Substantia nigra (tissue), 51 donors: ENCODE measurements at places on chromosomes 16 and 17.

DNA sequence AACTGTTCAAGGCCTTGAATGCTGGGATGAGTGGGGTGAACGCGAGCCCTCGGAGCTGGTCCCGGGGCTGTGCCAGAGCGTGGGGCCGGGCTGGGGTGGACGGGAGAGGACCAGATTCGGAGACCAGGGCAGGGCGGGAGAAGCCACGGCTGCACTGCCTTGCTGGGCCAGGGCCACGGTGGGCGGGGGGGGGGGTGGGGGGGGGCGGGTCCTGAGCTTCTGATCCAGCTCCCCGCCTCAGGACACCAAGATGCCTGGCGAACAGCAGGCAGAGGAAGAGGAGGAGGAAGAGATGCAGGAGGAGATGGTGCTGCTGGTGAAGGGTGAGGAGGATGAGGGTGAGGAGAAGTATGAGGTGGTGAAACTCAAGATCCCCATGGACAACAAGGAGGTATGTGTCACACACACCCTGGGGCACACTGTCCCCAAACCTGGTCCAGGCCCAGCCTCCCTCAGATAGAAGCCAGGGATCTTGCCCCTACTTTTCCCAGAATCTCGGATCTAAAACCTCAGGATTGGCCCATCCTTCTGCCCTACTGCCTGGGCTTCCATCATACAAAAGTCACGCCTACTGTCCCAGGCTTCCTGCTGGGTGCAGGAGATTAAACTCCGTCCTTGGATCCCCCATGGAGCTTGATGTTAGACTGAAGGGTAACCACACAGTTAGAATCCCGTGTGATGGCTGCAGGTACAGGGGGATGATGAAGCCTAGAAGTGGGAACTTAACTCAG is 563 bp downstream of the ZNF771 start:
- DNase-seq, result no peak

- no peak for DNase-seq
Measured at GRCh38 chr17:11082559-11082958, 158.5 kb upstream of the SHISA6 start.

DNA sequence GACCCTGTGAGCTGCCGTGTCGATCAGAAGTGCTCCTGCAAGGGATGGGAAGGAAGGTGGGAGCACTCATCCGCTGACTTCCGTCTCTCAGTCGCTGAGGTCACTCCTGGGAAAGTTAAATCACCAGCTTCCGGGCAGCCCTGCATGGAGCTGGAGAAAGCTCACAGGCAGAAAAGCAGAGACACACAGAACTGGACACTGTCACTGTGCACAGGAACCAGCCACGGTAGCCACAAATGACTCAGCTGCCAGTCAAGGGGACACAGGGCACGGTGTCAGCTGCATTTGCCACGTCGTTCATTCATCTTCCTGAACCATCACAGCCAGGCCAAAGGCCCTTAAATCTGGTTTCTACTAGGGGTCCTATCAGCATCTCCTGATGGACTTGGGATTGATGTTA is 226.4 kb upstream of the PSMD7 start:
- no peak for DNase-seq

DNA sequence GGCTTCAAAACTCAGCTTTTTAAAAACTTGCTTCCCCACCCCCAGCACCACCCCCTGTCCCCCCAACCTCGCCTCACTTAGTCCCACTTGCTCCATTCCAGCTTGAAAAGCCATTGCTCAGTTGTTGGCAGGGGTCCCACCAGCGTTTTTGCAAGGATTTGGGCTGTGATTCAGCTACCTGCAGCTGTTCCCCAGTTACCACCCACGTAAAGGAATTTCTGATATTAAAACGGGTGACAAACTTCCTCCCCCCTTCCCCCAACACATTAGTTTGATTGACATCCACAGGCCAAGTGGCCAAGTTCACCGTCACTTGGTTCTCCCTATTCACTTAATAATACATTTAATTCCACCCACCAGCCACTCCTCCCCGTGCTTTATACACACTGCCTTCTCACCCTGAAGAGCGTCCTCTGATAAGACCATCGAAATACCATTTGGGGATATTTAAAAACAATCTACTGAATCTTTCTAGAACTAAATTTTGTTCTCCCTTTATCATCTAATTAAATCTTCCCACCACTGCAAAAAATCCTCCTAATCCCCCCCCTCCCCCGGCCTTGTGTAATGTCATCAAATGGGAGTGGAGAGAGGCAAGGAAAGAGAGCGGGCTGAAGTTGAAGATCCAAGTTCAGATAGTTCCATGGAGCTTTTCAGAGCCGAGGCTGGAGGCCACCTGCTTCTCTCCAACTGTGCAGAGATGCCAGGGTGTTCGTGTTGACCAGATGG is 55.1 kb downstream of the SOX9 start:
- no peak for DNase-seq

- no peak for DNase-seq
Measured at GRCh38 chr16:51648526-51648925, 497.5 kb upstream of the SALL1 start.

DNA sequence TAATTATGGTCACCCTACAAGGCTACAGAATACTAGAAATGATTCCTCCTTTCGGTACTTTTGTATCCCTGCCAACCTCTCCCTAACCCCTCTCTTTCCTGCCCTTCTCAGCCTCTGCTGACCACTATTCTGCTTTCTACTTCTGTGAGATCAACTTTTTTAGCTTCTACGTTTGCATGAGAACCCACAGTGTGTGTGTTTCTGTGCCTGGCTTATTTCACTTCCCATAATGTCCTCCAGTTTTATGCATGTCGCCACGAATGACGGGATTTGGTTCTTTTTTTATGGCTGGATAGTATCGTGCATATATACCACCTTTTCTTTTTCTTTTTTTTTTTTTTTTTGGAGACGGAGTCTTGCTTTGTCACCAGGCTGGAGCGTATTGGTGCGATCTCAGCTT is 92.1 kb downstream of the RAP1GAP2 start:
- no peak for DNase-seq

- no peak for DNase-seq
Measured at GRCh38 chr16:64317601-64318000, 804.3 kb downstream of the CDH11 start.

DNA sequence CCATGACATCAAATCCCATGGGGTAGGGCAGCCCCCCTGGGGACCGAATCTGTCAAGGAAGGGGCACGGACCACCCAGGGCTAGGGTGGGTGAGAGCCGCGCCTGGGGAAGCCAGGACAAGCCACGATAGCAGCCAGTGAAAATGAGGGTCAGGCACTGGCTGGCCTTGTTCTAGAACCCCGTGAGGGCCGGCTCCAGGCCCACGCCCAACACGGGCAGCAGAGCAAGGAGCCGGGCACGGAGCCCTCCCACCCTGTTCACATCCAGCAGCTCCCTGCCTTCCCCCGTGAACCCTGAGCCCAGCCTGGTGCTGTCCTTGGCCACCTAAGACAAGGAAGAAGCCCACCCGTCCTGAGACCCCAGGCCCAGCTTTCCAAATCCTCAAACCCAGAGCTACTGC is 256.7 kb downstream of the PARN start:
- no peak for DNase-seq

DNA sequence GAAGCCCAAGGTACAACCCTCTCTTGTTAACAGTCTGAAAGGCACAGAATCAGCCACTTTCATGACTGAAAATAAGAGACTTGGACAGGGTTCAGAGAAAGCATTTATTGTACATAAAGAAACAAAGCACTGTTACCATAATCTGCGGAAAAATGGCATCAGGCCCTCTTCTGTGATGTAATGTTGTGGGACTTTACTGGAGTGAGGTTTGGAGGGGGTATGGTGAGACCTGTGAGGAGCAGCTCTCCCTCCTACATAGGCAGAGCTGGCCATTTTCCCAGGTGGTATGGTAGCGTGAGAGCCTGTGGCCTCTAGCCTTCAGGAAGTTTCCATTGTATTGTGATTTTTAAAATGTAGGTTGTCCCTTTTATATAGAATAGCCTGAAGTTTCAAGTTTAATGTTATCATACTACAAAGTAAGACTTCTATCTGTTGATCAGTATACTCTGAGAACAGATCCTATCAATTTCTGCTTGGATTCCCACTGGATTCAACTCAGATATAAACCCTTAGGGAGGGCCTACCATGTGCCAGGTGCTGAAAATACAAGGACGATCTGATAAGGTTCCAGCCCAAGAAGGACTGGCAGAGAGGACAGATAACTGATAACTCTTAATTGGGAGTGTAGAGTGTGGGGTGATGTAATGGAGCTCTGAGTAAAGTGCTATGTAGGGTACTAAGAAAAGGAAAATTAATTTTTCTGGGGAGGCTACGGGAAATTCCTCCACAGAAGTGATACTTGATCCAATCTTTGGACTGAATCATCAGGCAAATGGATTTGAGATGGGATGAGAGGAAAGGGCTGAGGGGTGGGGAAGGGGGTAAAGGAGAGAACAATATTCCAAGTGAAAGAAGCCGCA is 4.1 kb upstream of the YPEL2 start:
- no peak for DNase-seq

GRCh38 chr16:64841071-64841470 is 280.8 kb downstream of the CDH11 start:
- DNase-seq, result no peak

GRCh38 chr16:6949240-6949639 is 383.4 kb upstream of the RBFOX1 start:
- DNase-seq, result no peak
